ENCODE measurements at places on chromosomes 3 and 15.

DNA sequence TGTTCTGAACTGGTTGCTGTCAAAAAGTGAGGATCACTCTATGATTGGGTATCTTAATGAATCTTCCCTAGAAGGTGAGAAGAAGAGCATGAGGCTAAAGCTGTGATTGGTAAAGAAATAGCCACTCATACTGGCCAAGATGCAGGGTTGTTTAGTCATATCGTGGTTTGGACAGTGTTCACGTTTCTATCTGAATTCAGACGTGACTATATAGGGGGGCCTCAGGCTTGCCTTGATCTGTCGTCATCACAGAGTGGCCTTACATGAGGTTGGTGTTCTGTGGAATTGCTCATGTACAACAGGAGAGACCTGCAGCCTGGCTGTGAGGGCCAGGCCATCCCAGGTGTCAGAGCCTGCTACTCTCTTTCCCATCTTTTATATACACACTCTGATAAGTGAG is 12.4 kb downstream of the RTP2 start:
- DNase-seq: no peak
- H3K4me1 ChIP-seq: no peaks in the 10 kb centered on the region
- no peak overlapping the region for H3K4me3 ChIP-seq
- H3K27me3 ChIP-seq: peaks cover 15% of the 10 kb centered on the region

GRCh38 chr3:151501923-151502632 is 41.2 kb upstream of the IGSF10 start:
- no peaks in the 10 kb centered on the region for H3K36me3 ChIP-seq
- peaks cover 9% of the 10 kb centered on the region for H3K4me1 ChIP-seq
- H3K27ac ChIP-seq: no peak overlapping the region
- no peak overlapping the region for H3K4me3 ChIP-seq
- no peak for DNase-seq

DNA sequence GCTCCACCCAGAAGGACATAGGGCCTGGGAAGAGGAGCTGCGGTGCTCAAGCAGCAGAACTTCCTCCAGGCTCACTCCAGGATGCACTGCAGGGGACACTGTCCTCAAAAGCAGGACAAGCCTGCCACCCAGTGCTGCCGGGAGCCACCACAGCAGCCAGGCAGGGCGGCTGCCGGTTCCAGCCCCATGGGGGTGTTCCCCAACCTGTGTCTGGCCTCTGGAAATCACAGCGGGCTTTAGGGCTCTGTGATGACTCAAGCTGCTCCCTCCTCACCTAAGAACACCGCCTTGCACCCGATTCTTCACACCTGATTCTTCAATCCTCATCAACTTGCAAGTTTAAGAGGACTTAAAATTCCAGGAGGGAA is 71.9 kb upstream of the SLC6A11 start:
- no peak for DNase-seq
- H3K4me1 ChIP-seq: no peaks in the 10 kb centered on the region
- H3K4me3 ChIP-seq: no peak overlapping the region
- no peak overlapping the region for H3K27ac ChIP-seq
- no peaks in the 10 kb centered on the region for H3K36me3 ChIP-seq
- peaks cover 57% of the 10 kb centered on the region for H3K27me3 ChIP-seq

- H3K27me3 ChIP-seq: no peaks in the 10 kb centered on the region
- no peak overlapping the region for H3K4me3 ChIP-seq
- peaks cover 15% of the 10 kb centered on the region for H3K4me1 ChIP-seq
Measured at GRCh38 chr3:142501004-142501926, 53.4 kb upstream of the XRN1 start.

DNA sequence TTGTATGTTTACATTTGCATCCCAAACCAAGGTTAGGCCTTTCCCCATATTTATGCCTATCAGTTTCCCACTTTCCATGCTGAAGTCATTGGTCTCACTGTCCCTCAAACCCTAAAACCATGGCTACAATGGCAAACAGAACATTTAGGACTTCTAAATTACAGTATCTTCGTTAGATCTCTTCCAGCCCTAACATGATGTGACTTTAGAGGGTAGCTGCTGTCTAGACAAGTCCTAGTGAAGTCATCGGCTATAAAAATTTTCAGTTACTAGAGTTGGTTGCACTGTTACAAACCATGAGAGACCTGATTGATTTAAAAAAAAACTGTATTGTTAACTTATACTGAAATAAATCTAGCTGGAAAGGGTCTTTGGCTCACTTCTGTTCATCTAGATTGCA is 54.6 kb downstream of the TM4SF4 start:
- DNase-seq: no peak
- no peaks in the 10 kb centered on the region for H3K27me3 ChIP-seq
- H3K36me3 ChIP-seq: peaks cover 19% of the 10 kb centered on the region
- peak overlapping the region; percentile 6 for H3K27ac ChIP-seq

- H3K27ac ChIP-seq: peak overlapping the region; percentile 54
- peak; percentile 17 for DNase-seq
- peaks cover 54% of the 10 kb centered on the region for H3K4me1 ChIP-seq
- no peaks in the 10 kb centered on the region for H3K27me3 ChIP-seq
- peaks cover 21% of the 10 kb centered on the region for H3K36me3 ChIP-seq
Measured at GRCh38 chr3:170423001-170423615, 4.4 kb downstream of the CLDN11 start.

DNA sequence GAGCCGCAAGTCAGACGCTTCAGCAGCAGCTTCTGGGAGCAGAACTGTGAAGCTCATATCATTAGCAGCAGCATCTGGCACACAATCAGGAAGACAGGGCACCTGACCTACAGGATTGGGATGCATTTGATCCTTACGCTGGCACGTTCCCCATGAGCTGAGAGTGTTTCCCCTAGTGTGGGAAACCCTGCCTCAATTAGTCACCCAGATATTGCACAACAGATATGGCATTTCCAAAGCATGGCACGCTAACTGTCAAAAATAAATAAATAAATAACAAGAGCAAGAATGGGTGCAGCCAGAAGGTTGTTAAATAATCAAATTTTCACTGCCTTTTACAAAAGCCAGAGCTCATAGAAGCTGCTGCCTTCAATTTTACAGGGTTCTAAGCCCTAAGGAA is 189.6 kb upstream of the THBS1 start:
- no peak for DNase-seq
- H3K4me1 ChIP-seq: peaks cover 32% of the 10 kb centered on the region
- no peak overlapping the region for H3K4me3 ChIP-seq

DNA sequence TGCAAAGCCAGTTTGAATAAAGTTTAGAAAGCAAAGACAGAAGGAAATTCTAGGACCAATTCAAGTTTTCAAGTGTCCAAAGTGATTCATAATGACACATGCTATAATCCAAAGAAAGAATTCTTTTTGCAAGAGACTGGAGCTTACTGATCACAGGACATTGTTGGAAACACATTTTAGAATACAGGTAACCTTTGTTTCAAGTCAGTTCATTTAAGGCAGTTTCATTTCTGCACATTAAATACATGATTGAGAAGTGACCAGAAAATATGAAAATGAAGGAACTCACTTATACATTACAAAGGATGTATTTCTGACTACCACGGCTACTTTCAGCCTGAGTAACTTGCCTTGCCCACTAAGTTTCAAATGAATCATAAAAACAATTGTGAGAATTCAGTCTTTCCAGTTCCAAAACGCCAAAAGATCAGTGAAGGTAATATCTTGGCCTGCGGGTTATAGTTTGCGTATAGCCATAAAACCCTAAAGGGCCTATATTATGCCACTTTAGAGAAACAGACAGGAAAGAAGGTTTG is 48.7 kb downstream of the PRICKLE2 start:
- no peak overlapping the region for H3K27ac ChIP-seq
- peaks cover 2% of the 10 kb centered on the region for H3K4me1 ChIP-seq
- H3K36me3 ChIP-seq: peaks cover 25% of the 10 kb centered on the region

DNA sequence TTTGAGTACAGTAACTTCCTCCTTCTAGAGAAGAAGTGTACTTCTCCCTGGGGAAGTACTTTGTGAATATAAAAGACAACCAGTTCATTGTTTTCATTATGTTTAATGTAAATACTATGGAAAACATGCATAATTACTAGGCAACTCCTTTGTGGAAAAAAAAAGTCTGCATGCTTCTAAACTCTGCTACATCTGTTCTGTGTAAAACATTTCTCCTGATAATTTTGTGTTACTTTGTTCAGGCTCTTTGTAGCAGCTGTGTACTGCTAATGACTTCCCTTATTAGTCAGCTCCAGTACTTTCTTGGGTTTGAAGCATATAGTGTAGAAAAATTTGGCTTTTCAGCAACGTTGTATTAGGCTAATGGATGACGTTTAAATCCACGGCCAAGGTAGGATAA is 111.6 kb downstream of the FEZF2 start:
- H3K36me3 ChIP-seq: peaks cover 9% of the 10 kb centered on the region
- no peak overlapping the region for H3K4me3 ChIP-seq
- H3K27me3 ChIP-seq: no peaks in the 10 kb centered on the region
- H3K4me1 ChIP-seq: peaks cover 17% of the 10 kb centered on the region

DNA sequence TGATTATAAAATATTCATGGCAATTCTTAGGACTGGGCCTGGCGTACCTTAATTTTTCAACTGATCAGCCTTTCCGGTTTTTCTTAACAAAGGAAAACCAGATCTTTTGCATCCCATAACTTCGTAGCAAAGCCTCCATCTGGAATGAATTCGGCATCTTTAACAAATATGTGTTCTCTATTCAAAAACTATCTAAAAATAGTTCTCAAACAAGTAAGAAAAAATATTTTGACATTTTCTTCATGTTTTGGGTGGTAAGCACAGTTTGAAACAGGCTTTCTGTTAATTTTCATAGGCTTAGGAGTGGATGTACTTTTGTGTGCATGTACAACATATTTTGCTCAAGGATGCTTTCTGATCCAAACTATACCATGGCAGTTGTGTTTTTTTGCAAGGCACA is 55.1 kb downstream of the RBMS3 start:
- no peaks in the 10 kb centered on the region for H3K27me3 ChIP-seq
- peak overlapping the region; percentile 97 for H3K27ac ChIP-seq
- H3K4me3 ChIP-seq: peak overlapping the region; percentile 58

DNA sequence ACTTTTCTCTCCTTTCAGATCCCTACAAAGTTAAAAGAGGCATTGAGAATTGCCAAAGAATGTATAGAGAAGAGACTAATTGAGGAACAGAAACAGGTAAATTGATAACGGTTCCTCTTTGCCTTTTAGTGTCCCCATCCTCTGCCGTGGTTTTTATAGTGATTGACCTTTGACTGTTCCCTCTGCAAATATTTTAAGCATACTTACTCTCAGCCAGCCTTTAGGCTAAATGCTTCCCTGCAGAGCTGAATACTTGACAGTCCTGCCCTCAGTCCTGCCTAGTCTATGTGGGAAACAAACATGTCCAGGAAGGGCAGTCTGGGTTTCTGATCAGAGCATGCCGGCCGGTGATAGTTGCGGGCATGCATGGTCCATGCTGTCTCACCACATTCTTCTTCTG is 24.7 kb downstream of the PDHB start:
- H3K36me3 ChIP-seq: peaks cover 16% of the 10 kb centered on the region
- H3K4me3 ChIP-seq: no peak overlapping the region
- no peaks in the 10 kb centered on the region for H3K4me1 ChIP-seq
- H3K27me3 ChIP-seq: no peaks in the 10 kb centered on the region
- no peak overlapping the region for H3K27ac ChIP-seq

DNA sequence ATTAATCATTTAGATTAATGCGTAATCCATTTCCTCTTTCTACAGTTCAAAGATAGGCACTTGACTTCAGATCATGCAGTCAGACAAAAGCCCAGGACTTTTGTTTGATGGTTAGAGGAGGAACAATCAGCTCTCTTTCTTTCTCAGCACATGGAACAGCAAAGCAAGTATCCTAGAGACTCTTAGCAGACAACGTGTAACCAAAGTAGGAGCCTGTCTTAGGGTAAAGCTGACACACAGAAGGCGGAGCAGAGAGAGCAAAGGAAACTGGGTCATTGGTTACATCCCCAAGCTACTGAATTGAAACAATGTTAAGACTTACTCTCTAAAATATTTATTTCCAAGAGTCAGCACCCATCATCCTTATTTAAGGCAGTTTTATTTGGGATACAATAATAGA is 110.0 kb upstream of the HES1 start:
- peaks cover 12% of the 10 kb centered on the region for H3K4me1 ChIP-seq
- no peaks in the 10 kb centered on the region for H3K36me3 ChIP-seq
- no peak for DNase-seq
- H3K27me3 ChIP-seq: no peaks in the 10 kb centered on the region
- no peak overlapping the region for H3K4me3 ChIP-seq

DNA sequence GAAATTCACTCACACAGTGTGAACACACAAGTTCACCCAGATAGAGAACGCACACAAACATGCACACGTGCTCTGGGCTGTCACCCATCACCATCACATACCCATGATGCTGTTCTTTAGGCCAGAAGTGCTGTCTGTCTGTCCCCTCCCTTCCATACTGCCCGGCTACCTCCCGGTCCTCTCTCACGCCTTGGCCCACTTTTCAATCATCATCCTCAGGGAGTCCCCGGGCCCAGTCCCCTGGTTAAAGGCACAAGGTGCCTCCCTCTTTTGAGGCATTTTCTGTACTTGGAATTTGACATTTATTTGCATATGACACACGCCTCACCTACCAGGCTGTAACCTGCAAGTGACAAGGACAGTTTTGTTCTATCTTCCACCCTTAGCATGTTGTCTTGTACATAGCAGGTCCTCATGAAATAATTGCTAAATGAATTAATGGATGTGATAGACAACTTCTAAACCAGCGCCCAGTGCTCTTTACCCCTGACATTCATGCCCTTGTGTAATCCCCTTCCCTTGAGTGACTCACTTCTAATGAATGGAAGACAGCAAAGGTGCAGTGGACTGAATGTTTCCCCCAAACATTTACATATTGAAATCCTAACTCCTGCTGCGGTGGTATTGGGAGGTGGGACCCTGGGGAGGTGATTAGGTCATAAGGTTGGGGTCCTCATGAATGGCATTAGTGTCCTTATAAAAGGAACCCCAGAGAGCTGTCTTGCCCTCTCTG is 73.9 kb upstream of the ADPGK start:
- no peak overlapping the region for H3K27ac ChIP-seq
- DNase-seq: no peak
- no peaks in the 10 kb centered on the region for H3K36me3 ChIP-seq
- H3K4me3 ChIP-seq: no peak overlapping the region
- peaks cover 21% of the 10 kb centered on the region for H3K27me3 ChIP-seq

- no peak overlapping the region for H3K4me3 ChIP-seq
- no peaks in the 10 kb centered on the region for H3K27me3 ChIP-seq
- H3K4me1 ChIP-seq: peaks cover 7% of the 10 kb centered on the region
- DNase-seq: no peak
- H3K36me3 ChIP-seq: peaks cover 5% of the 10 kb centered on the region
- no peak overlapping the region for H3K27ac ChIP-seq
Measured at GRCh38 chr3:111667621-111668239, 72.6 kb upstream of the ZBED2 start.

GRCh38 chr3:31242026-31242960 is 290.4 kb upstream of the STT3B start:
- H3K4me1 ChIP-seq: peaks cover 22% of the 10 kb centered on the region
- no peak for DNase-seq
- no peak overlapping the region for H3K27ac ChIP-seq
- H3K27me3 ChIP-seq: no peaks in the 10 kb centered on the region
- no peak overlapping the region for H3K4me3 ChIP-seq

GRCh38 chr3:59886790-59887189 is 837.0 kb upstream of the CFAP20DC start:
- no peak overlapping the region for H3K27ac ChIP-seq
- no peak for DNase-seq
- peaks cover 16% of the 10 kb centered on the region for H3K4me1 ChIP-seq
- H3K4me3 ChIP-seq: no peak overlapping the region
- no peaks in the 10 kb centered on the region for H3K36me3 ChIP-seq
